ENCODE measurements at places on chromosomes 3 and 15.

DNA sequence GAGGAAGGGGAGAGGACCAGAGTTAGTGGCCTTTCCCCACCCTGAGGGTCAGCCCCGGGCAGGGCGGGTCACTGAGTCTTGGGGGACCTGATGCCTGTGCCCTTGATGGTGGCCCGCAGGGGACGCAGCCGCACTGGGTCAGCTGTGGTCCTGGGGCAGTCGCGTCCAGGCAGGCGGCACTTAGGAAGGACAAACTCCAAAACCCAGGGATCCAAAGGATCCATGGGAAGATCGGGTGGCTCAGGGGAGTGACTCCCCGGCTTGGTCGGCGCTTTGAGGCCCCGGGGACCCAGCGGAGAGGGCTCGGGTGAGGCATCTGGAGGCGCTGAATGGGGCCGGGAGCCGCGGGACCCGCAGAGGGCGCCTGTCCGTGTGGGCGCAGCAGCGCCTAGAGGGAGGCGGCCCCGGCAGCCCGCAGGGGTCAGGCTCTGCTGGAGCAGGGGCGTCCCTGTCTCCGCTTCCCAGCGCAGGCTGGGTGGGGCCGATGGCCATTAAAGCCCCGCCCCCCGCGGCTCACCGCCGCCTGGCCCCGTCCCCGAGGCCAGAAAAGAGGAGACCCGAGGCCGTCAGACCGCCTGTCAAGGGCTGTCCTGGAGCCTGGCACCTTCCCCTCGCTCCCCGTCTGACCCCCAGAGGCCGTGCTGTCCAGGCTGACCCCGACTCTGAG, 17.5 kb downstream of the CIDEC start:
- no peak for DNase-seq

DNA sequence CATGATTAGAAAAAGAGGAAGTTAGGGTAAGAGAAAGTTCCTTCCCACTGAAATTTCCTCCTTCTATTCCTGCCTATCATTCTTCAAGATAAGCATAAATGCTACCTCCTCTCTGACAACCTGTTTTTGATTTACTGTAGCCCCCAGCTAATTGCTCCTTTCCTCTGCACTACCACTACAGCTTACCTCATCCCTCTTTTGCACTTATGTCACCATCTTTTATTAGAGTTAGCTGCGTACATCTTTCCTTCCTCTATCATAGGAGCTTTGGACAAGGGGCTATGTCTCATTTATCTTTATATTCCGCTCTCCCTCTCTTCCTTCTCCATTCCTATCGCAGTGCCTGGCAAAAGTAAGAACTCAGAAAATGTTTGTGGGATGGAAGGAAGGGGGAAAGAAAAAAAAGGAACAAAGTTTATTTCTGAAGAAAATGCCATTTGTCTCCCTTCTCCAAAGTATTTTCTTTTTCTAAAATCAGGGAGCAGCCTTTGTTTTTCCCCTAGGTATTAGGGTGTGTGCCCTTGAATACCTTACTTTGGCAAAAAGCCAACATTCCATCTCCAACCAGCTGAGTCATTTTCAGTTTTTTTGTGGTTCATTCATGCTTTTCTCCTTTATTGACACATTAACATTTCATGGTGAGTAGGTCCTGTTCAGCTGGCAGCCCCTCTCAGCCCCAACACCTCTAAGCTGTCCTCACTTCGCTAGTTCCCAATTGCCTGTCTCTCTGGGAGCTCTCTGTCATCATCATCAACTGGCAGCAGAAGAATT, 87.6 kb upstream of the SOX2 start:
- no peak for DNase-seq

- no peak for DNase-seq
These were observed 11.8 kb upstream of the CDV3 start for GRCh38 chr3:133561679-133562078.

DNA sequence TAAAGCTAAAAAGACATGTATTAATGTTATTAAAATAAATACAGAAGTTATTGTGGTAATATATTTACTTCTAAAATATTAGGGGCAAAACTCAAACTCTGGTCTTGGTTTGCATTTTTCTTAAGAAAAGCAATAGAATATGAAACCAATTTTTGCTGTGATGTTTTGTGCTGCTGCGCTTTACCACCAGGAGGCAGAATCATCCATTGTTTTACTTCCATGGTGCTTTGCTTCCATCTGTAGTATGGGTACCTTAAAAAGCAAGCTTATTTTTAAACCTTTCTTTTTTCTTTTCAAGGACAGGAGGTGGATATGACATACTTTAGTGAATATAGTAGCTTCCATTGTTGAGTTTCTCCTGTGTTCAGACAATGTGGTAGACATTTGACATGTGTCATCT, 46.6 kb upstream of the MRPL3 start:
- no peak for DNase-seq

DNA sequence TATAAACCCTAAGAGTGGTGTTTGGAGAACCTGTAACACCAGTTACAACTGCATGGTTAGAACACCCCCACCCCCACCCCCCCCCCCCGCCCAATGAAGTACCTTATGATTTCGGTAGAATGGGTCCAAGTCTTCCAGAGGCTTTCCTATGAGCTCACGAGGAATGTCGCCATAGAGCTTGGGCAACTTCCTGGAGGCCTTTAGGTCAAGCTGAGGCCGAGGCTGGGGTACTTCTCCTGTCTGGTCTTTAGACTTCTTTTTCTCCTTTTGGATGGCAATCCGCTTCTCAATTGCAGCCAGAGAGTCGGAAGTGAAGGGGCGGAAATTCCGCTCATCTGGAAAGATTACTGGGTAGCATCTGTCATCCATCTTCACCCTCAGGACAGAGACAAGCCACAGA, 101.8 kb downstream of the SCN11A start:
- no peak for DNase-seq

DNA sequence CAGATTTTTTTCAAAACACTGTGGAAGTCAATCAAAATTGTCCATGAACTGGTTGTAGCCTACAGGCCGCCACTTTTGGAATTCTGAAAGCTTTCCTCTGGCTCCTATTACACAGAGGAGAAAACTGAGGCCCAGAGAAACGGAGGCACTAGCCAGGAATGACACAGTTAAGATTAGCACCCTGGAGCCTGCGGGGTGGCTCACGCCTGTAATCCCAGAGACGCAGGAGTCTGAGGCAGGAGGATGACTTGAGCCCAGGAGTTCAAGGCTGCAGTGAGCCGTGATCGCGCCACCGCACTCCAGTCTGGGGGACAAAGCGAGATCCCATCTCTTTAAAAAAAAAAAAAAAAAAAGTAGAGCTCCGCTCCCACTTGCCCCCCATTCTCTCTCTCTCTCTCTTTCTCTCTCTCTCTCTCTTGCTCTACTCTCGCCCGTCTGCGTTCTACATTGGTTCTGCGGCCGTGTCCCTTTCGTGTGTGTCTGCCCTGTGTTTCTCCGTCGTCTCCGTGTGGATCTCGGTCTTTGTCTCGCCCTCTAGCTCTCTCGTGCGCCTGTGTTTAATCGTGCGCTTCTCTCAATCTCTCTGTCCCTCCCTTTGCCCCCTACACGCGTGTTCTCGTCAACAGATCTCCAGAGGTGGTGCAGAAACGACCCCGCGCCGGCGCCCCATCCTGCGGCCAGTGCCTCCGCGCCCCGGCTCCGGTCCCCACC, 512 bp upstream of the TRH start:
- DNase-seq, result no peak

DNA sequence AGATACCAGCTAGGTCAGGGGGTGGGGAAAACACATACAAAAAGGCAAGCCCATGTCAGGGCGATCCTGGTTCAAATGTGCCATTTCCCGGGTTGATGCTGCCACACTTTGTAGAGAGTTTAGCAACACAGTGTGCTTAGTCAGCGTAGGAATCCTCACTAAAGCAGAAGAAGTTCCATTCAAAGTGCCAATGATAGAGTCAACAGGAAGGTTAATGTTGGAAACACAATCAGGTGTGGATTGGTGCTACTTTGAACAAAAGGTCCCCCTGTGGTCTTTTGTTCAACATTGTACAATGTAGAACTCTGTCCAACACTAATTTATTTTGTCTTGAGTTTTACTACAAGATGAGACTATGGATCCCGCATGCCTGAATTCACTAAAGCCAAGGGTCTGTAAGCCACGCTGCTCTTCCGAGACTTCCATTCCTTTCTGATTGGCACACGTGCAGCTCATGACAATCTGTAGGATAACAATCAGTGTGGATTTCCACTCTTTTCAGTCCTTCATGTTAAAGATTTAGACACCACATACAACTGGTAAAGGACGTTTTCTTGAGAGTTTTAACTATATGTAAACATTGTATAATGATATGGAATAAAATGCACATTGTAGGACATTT, 28.9 kb downstream of the TPM1 start:
- no peak for DNase-seq

DNA sequence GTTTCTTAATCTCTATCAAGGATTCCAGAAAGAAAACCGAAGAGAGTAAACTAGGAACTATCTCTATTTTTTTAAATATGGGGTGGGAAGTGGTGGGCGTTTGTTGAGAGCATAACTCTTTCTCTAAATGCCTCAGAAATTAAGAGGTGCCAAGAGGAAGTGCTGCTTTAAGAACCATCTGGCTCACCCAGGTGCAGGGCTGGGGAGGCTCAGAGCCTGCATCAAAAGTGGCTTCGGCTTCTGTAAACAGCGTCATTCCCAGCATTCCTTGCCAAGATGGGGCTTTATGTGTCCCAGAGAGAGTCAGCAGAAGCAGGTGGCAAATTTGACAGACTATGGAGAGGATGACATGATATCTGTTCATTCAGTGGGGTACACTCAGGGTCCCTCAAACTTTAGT, 123.3 kb upstream of the BFSP2 start:
- DNase-seq, result no peak

DNA sequence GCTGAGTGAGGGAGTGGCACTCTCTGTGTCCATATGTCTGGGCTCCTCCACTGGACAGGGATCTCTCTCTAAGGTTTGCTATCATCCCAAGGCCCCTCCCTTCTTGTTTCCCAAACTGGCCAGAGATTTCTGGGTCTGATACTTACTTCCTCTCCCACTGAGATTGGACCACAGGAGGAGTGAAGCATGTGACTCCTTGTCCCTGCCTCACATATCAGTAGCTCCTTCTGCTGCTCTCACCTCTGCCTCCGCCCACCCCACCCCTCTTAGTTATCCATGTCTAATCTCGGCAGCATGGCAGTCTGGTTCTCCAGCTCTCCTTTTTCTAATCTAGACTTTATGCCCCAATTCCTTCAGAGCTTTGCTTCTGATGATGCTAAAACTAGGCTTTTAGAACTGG, 223.1 kb downstream of the RPLP1 start:
- DNase-seq, result no peak

GRCh38 chr3:156251424-156251823, 131.0 kb downstream of the KCNAB1 start:
- DNase-seq, result no peak

DNA sequence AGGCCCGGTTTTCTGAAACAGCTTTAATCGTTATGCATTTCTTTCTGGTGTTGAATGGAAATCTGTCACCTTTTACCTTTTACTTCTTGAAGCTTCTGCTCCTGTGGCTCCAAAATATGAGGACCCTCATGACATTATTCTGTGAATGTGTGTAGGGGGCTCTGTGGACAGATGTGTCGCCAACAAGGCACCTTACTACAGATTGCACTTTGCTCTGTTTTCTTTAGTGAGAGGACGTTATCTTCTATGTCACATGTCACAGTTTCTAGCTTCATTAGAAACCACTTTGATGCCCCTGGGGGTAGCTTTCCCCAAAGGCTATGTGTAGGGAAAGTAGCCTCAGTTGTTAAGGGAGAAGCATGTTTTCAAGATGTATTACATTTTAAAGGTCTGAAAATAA, 195.6 kb downstream of the ZNF621 start:
- DNase-seq, result no peak

DNA sequence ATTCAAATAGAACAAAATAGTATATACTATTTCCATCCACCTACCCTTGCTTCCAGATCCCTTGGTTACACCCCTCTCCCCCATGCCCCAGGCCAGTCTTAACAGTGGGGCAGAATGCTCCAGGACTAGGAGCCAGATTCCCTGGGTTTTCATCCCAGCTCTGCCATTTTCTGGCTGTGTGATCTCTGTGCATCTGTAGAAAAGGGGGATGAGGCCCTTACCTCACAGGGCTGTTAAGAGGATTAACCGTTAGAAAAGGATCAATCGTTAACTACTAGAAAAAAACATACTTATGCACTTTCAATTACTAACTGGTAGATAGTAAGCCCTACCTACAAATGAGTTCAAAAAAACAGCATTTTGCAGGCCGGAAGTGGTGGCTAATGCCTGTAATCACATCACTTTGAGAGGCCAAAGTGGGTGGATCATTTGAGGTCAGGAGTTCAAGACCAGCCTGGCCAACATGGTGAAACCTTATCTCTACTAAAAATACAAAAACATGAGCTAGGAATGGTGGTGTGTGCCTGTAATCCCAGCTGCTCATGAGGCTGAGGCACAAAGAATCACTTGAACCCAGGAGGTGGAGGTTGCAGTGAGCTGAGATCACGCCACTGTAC, 11.7 kb downstream of the EBLN2 start:
- DNase-seq, result no peak

DNA sequence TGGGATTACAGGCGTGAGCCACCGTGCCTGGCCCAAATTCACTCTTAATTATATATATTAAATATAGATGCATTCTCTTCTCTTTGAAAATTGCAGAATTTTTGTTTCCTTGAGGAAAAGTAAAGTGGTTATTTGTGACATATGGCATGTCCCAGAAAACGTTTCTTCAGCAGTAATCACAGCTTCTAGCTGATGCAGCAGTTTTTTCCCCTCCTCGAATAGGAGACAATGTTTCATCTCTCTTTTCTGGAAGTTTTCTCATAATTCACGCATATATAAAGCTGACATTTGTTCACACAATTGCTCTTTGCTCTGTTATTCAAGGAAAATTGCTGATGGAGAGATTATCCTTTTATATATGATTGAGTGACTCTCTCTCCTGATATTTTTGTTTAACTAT, 99.8 kb downstream of the SERPINI1 start:
- no peak for DNase-seq

DNA sequence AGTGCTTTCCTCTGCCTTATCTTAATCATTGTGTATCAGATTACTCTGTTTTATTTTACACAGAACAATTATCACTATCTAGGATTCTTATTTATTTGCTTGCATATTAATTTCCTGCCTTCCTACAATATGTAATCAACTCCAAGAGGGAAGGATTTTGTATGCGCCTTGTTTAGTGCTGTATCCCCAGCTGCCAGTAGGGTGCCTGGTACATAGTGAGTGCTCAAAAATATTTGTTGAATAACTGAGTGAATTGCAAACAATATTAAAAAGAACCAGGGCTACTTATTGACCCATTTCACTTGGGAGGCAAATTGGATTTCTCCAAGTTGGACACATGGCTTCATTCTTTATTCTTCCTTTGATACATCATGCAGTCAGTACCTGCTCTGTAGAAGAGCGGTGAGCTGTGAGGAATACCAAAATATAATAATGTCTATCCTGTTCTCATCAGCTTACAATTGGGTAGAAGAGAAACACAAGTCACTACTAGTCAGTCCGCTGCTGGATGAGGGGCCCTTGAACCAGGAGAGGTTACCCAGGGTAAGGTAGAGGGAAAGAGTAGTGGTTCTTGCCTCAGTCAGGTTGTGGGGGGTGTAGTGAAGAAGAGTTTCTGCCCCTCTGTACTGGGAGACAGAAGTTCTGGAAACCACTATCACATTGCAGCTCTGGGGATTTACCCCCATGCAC, 233.9 kb upstream of the ZBTB20 start:
- DNase-seq, result no peak

GRCh38 chr15:39250460-39251186, 330.3 kb upstream of the THBS1 start:
- DNase-seq, result no peak
